ENCODE measurements at places on chromosomes 4 and X. TPM values are rescaled to one million over a fixed set of nuclear protein-coding genes. Genes with fewer than 3 reads are reported as not detected.

Gene DCAF4L1
- 0.32 TPM for total RNA-seq

Gene TLR2
- total RNA-seq, result 6.5 TPM

DNA sequence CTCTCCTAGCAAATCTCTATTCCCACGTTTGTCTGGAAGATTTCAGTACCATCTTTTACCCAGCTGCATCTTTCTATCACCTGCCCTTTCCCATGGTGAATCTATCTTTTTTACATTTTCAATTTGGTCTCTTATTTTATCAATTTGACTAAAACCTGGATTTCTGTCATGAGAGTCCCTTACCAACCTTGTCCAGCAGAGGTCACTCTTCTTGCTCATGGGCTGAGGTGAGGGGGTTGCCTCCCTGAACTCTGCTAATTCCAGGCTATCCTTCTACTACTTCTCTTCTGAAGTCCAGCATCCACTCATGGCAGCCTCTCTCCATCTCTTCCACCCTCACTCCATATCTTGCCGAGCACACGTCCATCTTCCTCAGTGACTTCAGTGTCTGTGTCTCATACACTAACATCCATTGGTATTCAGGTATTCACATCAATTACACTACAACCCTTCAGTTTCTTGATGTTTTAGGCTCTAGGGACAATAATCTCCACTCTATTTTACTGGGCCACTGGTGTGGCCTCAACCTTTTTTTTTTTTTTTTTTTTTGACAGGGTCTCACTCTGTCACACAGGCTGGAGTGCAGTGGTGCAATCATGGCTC is 17.8 kb upstream of the ZNF827 start:
- no peak for DNase-seq

DNA sequence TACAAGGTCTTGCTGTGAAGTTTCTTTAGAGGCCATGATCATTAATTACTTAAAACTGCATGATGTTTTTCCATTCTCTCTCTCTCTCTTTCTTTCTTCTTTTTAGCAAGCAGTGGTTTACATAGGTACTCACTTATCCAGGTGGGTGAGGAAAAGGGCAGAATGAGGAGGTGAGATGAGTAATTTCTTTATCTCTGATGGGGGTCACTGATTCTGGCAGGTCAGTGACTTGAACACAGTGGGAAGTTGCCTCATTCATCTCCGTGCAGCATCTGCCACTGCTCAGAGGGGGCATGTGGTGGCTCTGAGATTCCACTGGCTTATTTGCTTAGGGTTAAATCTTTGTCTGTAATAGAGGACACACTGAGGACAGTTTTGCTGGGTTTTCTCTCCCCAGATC is 62.6 kb downstream of the FAM114A1 start:
- DNase-seq, result no peak

DNA sequence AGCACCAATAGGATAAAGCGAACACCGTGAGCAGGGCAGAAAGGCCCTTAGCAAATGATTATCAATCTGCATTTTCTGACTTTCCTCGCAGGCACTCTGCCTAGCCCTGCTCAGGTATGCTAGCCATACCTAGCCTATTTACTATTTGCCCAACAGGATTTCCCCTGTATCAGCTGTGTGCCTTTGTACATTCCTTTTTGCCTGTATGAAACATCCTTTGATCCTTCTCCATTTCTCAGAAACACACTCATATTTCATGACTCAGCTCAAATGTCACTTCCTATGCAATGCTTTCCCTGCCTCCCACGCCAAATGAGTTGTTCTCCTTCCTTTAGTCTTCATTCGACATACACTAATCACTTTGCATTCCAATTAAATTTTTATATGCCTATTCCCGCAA is 37.2 kb downstream of the PCDH7 start:
- no peak for DNase-seq

GRCh38 chrX:45842207-45842925 is 641.7 kb upstream of the DIPK2B start:
- no peak for DNase-seq

- no peak for DNase-seq
Measured at GRCh38 chr4:87268411-87268810, 48.0 kb upstream of the KLHL8 start.

GRCh38 chr4:140118931-140119640 is 34.9 kb downstream of the MAML3 start:
- DNase-seq, result no peak

DNA sequence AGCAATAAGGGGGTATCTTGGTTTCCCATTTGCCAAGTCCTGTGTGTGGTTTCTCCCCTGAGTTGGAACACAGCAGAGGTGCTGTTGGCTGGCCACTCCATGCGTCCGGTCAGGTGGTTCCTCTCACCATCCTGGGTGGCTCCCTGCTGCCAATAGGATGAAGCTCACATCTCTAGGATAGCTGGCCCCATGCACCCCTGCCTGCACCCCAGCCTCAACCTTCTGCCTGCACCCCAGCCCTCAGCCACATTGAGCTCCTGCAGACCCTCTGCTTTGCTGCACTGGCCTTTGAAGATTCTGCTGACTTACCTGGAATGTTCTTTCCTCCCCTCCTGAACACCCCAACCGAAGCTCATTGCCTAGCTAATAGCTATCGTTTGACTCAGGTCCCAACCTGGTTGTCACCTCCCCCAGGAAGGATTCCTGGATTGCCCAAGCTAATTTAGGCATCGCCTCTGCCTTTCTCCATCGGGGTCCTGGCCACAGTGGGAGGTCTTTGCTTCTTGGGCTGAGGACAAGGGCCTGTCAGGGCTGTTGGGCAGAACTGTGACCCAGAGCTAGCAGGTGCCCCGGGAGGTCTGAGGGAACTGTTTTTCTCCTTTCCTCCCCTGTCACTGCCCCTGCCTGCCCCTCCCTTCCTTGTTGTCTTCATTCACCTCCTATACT is 36.6 kb upstream of the GRPEL1 start:
- DNase-seq, result no peak

DNA sequence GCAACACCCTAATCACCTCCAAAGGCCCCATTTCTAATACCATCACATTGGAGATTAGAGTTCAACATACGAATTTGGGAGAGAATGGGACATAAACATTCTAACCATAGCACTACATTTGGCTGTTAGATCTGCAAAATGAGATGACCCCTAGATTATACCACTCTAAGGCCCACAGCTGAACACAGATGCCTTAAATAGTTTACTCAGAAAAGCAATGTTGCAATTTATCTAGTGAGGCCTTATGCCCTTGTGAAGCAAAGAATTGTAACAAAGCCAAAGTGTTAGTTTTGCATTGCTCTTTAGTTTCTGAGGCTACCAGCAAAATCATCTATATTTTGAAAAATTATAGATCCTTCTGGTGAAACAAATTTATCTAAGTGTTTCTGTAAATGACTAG is 31.6 kb upstream of the ARHGEF6 start:
- no peak for DNase-seq

GRCh38 chrX:37871626-37872302 is 24.4 kb upstream of the DYNLT3 start:
- no peak for DNase-seq

DNA sequence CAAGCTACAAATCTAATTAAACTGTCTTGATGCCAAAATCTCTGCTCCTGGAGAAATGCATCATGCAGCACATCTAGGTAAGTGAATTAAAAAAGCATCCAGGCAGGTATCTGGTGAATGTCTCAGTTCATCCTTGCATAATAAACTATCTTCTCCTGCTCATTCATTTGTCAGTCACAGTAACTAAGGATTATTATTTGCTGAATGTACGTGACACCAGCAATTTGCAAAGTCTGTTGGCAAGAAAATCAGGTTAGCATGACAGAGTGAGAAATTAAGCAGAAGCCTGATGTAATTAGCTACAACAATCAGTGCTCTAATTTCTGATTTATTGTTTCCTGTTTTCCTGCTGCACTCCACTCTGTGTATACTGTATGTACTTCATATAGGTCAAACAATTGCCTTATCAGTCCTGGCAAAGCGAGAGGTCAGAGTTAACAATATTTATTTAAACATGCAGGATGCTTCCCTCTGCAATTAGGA is 213.6 kb downstream of the FBXO8 start:
- DNase-seq, result no peak

- no peak for DNase-seq
Measured at GRCh38 chr4:177696438-177696966, 254.3 kb upstream of the AGA start.

DNA sequence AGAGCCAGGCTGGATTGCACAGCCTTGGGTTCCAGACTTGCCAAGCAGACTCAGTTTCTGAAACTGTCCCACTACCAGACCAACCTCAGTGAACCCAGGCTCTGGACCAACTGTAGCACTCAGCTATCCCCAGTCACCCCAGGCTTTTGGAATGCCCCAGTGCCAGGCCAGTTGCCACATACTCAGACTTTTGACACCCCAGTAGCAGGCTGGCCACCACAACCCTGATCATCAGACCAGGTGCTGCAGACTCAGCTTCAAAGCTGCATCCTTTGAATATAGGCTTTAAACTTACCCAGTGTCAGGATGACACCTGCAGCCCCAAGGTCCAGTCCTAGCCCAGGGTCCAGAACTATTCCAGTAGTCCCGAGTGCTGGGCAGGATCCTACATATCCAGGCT is 1389.9 kb downstream of the ARAP2 start:
- no peak for DNase-seq

GRCh38 chr4:147447786-147448185 is 33.1 kb upstream of the EDNRA start:
- DNase-seq, result no peak

- DNase-seq, result no peak
Measured at GRCh38 chr4:8478801-8479744, 38.5 kb downstream of the TRMT44 start.

DNA sequence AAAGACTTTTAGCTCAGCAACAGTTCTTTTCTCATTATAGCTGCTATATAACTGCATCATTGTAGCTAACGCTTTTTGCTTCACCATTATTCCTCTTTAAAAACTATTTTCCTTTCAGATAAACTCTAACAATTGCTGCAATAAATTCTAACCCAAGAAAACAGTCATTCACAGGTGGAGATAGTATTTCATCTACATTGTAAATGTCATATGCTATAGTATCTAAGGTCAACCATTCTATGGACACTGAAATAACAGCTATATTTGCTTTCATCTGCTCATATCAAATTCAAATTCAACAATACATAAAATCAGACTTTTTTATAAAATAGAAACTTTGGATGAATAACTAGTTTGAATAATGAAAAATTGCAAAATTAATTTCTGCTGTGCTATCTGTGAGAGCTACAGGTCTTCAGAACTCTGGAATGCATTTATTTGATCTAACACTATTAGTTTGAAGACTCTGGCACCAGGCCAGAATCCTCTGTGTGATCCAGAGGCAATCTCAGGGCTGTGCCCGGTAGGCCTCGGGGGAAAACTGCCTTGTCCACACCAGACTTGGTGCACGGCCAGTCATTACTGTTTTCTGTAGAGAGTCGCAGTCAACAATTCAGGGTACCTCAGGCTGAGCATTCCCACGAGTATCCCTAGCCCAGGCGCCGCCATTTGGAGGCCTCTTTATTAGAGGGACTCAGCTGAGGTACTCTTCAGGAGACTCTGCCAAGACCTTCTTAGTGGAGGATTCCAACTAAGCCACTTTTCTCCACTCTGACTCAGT is 332.4 kb downstream of the SLC7A11 start:
- DNase-seq, result no peak
